NCI-H1092 treated with DMSO at 0.1 percent for 48 hours (cell line): ENCODE measurements at places on chromosomes 3 and 15.
A peak's percentile ranks its signal among the peaks of the same experiment; 100 is the strongest.

GRCh38 chr3:7265736-7266135 lies 404.8 kb downstream of the GRM7 start:
- no peak for DNase-seq

GRCh38 chr15:52803467-52804306 lies 13.6 kb upstream of the ONECUT1 start:
- DNase-seq = peak; percentile 27

DNA sequence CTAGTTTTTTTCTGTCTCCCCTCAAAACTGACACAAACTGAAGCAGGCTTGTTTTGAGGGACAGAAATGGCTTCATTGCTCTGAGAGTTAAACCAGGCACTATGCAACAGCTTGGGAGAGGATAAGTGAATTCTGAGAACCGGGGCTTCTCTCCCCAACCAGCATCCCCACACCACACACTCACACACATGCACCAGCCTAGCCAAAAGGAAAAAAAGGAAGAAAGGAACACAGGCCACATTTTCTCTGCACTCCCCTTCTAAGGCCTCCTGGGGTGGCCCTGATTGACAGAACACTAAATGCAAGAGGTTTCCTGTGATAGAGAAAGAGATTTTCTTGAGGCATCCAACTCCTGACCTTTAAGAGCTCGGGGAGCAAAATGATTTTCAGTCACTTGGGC lies 177.5 kb downstream of the TLE3 start:
- no peak for DNase-seq

DNA sequence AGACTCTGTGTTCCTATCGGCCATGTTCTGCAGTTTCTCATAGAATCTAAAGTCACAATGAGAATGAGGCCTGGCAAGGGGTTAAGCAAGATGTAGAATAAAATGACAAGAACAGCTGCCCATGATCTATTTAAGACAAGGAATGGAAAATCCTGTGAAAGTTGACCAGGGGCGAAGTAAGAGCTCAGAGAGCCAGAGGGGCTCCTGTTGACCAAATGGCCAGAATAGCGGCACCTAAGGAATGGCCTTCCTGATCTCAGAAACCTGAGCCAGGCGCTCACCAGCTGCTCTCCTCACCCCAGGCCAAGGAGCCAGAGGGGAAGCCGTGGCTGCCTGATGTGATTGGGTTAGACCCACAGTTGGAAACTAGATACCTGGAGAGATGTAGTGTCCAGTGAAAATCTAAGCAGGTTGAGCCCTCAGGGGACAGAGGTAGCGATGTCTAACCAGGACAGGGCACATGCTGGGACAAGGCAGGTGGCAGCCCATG lies 106.1 kb upstream of the NDN start:
- DNase-seq = no peak

- peak; percentile 14 for DNase-seq
Measured at GRCh38 chr15:53834214-53834613, 74.8 kb upstream of the WDR72 start.

GRCh38 chr3:190486908-190487607 lies 26.8 kb upstream of the IL1RAP start:
- no peak for DNase-seq

DNA sequence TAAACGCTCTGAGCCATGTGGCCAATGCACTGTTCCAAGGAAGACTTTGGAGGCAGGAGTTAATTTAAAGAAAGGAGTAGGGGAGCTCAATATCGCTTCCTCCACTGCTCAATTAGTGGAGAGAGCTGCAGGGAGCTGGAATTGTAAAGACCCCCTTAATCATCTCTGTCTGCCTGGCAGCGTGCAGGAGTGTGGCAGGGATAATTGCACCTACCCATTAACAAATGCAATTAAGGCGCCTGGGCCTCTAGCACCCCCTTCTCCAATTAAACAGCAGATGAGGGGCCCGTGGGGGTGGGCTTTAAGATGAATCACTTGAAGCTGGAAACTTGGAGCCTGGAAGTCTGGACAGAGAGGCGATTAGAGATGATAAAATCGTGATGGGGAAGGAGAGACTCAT lies 61.7 kb upstream of the GLCE start:
- DNase-seq = no peak

GRCh38 chr3:33115024-33115768 lies 1.4 kb downstream of the CRTAP start:
- no peak for DNase-seq

- no peak for DNase-seq
Measured at GRCh38 chr3:142566096-142566495, 12.4 kb downstream of the ATR start.

DNA sequence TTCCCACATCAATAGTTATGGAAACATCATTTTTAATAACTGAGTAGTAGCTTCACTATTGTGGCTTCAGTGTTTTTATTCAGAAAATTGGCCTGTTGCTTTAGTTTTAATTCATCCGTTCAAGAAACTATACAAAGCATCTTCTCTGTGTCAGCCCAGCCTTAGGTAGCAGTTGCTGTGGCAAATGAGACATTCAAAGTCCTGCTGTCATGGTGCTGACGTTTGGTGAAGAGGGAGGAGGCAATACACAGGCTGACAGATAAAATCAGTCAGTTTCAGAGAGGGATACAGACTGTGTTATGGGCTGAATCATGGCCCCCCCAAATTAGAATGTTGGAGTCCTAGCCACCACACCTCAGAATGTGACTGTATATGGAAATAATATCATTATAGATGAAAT lies 56.5 kb downstream of the SLC7A14 start:
- DNase-seq = no peak

GRCh38 chr3:69388241-69388640 lies 2.4 kb upstream of the FRMD4B start:
- no peak for DNase-seq

DNA sequence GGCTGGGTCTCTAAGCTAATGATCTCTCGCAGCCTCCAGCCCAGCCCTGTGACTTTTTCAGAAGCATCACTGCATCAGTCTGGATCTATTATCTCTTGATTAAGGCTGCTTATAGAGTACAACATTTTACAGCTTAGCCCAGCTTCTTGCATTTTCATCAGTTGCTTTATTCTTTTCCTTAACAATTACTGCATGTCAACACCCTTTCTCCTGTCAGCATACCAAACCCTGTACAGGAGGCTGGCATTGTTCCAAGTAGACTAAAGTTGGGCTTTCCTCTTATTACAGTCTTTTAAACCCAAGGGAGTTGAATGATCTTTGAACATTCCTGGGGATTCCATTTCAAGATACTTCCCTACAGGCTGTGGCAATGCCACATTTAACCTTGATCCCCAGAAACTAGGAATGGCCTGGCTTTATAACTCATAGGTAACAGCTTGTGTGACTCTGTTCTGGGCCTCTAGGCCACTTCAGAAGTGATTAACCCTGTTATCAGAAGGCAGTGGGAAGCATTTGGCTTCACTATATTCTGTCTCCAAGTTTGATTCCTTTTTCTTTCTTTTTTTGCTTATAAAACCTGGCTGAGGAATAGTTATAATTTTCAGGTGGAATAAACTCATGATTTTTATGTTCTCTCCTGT lies 182.9 kb downstream of the KCNMB2 start:
- no peak for DNase-seq

DNA sequence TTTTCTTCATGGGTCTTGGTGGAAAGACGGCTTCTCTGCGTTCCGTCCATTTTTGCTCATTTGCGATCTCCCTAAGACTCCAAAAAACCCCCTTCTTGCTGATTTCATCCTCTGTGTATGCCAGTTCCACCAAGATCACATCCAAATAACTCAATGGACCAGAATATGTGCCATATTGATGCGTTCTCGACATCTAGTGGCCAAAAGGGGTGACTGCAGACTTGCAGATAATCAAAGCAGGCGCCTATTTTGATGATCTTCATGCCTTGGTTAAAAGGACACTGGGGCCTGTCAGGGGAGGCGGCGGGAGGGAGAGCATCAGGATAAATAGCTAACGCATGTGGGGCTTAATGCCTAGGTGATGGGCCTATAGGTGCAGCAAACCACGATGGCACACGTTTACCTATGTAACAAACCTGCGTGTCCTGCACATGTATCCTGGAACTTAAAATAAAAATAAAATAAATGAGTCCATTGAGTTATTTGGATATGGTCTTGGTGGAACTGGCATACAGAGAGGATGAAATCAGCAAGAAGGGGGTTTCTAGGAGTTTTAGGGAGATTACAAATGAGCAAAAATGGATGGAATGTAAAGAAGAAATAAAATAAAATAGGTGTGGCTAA lies 104.2 kb upstream of the RAD18 start:
- peak; percentile 22 for DNase-seq

GRCh38 chr15:80856809-80857377 lies 77.7 kb downstream of the CEMIP start:
- peak; percentile 73 for DNase-seq

DNA sequence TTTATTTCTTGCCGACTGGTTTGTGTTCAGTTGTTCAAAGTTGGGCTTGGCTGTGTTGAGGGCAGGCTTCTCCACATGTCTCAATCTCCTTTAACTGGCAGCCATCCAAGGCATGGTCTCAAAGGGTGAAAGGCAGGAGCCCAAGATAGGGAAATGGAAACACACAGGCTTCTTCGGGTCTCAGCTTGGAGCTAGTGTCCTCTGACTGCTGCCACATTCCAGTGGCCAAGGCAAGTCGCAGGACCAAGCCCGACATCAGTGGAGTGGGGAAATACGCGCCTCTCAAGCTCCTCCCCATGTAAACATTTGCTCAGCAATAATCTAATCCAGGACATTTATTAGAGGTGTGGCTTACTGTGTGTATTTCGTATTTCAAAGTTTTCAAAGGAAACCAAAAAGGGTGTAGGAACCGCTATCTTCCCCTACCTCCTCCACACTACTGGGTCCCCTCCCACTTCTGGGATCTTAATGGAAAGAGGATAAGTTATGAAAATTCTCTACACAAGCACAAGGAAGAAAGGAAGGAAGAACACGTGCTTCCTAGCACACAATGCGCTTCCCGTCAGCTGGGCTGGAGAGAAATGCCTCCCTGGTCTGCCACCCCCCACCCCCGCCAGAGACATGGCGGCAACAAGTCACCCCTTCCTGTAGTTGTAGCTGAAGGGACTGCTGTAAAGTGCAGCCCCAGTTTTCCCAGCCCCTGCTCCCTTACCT lies 181.7 kb downstream of the FAM43A start:
- DNase-seq = no peak

DNA sequence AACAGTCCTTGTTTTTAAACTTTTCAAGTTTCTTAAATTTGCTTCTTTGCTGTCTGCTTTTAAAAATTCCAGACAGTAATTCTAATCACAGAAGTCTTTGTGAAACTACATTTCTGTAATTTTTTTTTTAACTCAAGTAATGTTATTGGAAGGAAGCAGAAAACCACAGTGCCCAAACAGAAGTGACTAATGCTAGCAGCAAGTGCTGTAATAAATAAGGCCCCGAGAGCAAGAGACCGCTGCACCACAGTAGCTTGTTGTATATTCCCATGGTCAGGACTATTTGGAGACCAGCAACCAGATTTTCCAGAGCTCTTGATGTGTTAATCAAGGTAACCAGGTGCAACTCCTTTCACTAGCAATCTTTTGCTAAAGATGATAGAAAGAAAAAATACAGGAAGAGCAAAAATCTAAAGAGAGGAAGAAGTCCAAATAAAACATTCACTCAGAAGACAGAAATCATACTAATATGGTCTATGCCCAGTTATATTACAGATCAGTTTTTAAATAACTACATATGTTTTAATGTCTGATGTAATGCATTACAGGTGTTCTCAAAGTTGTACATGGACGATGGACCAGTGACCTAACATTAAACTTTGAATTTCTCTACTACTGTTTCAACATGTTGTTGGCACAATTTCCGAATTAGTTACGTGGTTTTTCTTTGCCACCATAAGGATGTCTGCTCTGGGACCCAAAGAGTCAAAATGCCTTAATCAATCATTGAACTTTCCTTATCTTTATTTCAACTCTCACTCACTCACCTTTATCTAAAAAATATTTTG lies 36.4 kb downstream of the WWTR1 start:
- DNase-seq = no peak

DNA sequence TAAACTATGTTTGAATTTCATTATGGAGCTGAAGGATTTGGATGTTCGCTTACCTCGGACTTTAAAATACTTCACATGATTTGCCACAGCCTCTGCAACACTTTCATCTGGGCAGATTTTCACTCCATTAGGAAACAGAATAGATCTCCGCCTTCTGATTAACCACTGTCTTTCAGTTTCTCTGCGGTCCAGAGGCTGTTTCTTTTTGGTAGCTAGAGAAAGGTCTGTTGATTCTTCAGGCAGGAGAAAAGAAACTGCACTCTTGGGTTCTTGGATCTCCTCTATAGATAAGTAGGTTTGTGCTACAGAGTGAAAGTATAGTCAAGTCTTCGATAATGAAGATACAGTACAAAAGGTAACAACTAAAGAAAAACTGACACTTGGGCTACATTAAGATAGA lies 844 bp downstream of the IMPG2 start:
- DNase-seq = no peak

DNA sequence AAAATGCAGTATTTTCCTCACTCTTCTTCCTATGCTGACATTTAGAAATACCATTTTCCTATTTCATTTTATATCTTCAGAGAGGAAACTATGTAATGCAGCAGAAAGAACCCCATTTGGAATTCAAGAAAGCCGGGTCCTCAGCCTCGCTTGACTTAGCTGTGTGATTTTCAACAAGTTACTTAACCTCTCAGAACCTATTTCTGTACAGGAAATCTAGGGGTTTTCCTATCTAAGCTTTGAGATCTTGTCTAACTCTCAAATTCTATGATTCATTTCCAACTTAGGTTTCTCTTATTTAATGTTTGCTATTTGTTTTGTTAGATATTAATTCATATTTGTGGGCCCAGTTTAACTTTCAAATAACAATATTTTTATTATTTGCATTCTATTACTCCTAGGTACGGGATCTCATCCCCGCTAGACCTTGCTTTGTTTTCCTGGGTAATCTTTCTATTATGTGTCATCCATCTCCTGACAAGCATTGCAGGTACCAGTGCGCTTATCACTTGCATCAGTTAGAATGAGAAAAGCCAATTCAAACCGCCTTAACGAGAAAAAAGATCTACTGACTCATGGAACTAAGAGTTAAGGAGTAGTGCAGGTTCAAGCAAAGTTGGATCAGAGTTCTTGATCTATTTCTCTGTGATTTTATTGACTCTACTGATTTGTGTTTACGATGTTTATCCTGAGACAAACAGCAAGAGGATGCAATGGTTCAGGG lies 70.6 kb upstream of the BHLHE40 start:
- DNase-seq = no peak

- no peak for DNase-seq
Measured at GRCh38 chr3:57464801-57465200, 79.3 kb downstream of the DNAH12 start.

GRCh38 chr15:85500060-85500708 lies 119.8 kb downstream of the AKAP13 start:
- no peak for DNase-seq
